ENCODE measurements at places on chromosomes 5 and 9.

- no peak for DNase-seq
Observed at GRCh38 chr9:16532272-16532671, 338.2 kb downstream of the BNC2 start.

DNA sequence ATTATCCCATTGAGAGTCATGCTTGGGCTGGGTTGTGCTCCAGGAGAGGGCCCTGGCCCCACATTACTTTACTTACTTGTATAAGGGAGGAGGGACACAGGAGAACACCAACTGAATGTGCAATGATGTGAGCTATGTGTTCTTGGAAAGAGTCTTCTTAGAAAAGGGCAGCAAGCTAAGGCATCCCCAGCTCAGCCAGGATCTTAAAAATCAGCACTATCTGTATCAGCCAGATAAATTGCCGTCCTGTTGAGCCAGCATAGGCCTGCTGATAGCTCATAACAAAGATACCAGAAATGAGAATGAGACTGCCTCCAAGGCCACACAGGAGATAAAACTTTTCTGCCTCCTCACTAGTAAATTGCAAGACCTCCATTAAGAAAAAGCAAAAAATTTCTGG, 357.5 kb downstream of the CAAP1 start:
- no peak for DNase-seq

GRCh38 chr5:178108966-178109365, 4.4 kb upstream of the N4BP3 start:
- no peak for DNase-seq

- no peak for DNase-seq
Observed at GRCh38 chr9:98010445-98010844, 27.3 kb downstream of the ANP32B start.

- no peak for DNase-seq
Observed at GRCh38 chr5:179292681-179293635, 52.3 kb downstream of the ADAMTS2 start.

DNA sequence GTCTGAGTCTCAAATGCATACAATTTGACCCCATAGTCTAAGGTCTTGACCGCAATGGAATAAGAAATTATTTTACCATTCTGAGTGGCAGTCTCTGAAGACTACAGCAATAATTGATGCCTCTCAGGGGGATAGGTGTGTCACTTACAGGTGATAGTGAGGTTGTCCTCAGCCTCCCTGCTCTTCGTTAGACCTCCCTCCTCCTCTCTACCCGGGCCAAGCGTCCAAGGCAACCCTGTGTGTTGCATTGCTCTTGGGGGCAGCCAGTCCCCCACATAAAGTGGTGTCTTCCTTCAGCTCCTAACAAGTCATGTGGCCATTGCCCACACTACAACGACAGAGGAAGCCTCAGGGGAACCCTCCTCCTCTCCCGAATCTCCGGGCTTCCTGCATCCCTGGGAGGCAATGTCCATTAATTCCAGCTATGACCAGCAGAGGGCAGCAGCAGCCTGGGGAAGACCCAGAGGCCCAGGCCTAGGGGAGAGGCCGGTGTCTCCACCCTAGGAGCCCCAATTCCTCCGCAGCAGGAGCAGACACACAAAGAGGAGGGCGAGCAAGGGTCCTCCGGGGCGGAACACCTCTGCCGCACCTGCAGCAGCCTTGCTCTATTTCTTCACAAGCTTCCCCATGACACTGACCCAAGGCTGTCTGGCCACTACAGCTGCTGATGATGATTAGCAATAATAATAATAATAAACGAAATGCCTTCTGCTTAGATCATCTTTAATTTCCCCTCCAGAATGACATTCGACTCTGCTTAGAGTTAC, 134.8 kb downstream of the KCNIP1 start:
- peak; percentile 34 for DNase-seq

- DNase-seq: no peak
Observed at GRCh38 chr9:124758061-124758460, 13.1 kb downstream of the NR6A1 start.

DNA sequence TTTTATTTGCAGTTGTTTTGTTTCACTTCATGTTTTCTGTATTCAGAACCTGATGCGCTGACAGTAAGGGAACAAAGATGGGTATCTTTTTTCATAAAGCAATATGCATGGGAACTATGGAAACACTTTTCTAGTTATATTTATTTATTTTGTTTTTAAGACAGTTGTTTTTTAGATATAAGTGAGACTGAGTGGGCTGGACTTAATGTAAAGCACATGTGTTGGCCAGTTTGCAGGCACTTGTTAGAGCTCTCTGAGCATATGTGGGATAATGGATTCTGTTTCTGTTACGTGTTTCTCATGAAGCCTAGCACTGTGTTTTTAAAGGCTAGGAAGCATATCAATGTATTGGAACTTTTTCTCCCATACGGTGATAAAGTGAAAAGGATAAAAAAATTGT, 164.1 kb downstream of the PRR16 start:
- DNase-seq: no peak

- no peak for DNase-seq
Observed at GRCh38 chr9:130842545-130842944, 7.5 kb downstream of the ABL1 start.

DNA sequence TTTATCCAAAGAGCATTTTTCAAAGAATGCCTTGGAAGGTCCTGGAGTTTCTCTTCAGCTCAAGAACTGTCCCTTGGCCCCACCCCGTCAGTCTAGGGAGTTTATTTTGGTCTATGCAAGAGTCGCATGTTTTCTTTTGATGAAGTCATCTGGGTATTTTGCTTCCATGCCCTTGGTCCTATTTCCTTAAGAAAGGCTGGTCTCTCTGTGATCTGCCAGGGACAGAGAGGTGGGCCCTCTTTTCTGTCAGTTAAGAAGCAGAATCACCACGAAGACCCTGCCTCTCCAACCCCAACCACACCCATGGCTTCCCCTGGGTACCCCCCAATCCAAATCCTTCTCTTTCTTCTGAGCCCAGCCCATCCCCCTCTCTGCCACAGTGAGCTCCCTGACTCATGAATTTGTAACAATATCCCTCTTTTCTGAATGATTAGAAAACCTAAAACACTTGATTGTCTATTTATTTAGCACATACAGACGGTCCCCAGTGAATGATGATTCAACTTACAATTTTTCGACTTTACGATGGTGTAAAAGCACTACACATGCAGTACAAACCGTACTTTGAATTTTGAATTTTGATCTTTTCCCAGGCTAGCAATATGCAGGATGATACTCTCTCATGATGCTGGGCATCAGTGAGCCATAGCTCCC, 163.5 kb upstream of the ADRA1B start:
- DNase-seq: no peak

All from stimulated activated CD4-positive, alpha-beta T cell treated with anti-CD3 and anti-CD28 coated beads, Interleukin-15, amount 100 ng/mL, for 1 hour (primary cell).